ENCODE measurements at places on chromosomes 3 and 15.

GRCh38 chr3:125150525-125151441 is 61.8 kb downstream of the SLC12A8 start:
- DNase-seq: no peak

- no peak for DNase-seq
Observed at GRCh38 chr3:11178421-11178820, 24.1 kb downstream of the HRH1 start.

GRCh38 chr15:28122038-28122949 is 23.2 kb upstream of the OCA2 start:
- no peak for DNase-seq

GRCh38 chr3:48425281-48425812 is 4.5 kb downstream of the PLXNB1 start:
- DNase-seq: no peak

DNA sequence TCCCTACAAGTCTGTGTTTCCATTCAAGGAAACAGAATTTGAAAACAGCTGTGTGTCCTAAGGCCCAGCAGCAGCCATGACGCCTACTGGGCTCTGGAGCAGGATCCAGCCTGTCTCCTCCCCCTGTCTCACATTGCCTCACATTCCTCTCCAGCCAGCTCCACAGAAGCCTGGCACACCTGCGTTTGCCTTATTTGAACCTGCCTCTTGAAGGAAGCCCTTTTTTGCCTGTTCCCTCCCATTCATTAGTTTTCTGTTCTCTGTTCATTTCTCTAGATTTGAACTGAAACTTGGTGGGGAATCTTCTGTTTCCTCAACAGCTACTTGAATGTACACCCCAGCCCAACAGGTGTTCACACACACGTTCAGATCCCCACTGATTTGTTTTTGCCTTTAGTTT is 890.5 kb downstream of the TUSC7 start:
- no peak for DNase-seq

Data from NCI-H1930 (cell line).